NCI-H1417 treated with DMSO at 0.1 percent for 48 hours (cell line): ENCODE measurements at places on chromosomes 7 and 10.

DNA sequence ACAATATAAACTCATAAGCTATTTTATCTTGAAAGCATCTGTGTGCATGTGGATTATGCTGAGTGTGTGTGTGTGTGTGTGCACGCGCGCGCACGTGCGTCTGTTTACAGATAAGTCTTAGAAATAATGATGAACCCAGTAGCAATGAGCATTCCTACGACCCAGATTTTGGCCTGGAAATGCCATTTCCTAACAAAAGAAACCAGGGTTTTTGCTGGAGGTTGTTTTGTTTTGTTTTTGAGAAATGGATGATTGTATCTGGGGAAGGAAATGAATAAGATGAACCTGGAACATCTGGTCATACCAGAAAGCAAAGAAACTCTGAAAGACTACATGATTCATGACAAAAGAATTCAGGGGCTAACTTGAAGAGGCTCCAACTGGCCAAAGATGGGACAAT, 22.1 kb upstream of the LMOD2 start:
- DNase-seq = no peak

- DNase-seq = no peak
These were observed 44.8 kb upstream of the HSPA12A start for GRCh38 chr10:116787053-116787659.

DNA sequence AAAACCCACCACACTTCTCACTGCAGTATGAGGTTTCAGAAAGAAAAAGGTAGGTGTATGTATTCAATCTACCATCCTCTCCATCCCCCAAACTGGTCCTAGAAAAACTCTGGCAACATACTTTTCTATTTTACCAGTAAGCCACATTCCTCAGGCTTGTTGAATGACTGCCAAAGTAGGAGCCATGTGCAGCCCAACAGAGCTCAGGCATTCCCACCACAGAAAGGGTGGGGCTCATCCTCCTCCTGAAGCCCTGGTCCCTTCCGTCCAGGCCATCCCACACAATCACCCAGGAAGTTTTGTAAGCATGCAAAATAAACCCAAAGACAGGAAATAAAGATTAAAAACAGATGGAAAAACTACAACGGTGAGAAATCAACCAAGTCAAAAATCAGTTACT, 57.2 kb downstream of the MAD1L1 start:
- DNase-seq = no peak

DNA sequence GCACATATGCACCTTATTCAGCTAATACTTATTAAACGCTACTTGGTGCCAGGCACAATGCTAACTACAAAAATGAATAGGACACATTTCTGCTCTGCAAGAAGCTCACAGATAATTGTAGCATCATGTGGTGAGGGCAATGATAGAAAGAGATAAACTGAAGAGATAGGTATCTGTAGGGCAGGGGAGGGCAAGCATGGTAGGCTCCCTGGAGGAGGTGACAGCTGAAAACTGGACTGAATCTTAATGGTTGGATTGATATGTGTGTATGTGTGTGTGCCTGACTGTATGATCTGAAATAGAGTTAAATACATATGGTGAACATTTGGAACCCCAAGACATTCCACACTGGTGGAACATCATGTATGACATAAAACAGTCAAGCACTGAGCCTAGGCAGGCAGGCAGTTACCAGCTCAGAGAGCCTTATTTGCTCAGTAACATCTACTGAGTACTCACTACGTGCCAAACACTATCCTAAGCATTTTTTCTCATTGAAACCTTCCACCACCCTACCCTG, 4.8 kb upstream of the CEP55 start:
- DNase-seq = no peak

DNA sequence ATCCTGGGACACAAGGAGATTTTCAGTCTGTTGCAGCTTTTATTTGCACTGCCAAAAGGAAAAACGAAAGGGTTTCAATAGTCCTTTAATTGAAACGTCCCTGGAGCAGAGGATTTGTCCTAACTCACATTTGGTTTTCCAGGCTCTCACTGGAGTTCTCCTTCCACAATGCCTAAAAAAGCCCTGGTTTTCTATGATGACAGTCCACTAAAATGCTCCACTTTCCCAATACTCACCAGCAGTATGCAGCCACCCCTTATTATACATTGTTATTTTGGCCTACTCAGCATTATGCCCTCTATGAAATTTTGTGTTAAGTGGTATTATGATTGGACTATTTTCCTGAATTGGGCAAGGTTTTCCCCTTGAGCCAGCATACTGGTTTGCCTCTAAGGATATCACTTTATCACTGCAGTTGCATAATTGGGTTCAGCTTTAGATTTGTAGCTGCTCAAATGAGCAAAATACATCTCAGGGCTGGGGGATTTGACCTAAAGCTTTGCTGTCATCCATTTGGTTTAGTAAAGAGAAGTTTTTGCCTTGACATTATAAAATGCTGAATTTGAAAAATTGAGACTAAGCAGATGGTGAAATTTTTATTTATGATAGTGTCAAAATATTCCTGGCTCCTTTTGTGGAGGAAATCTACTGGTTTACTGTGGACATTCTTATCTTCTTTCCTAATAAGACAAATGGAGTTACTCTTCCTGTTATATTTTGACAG, 239.2 kb downstream of the RNLS start:
- DNase-seq = no peak

DNA sequence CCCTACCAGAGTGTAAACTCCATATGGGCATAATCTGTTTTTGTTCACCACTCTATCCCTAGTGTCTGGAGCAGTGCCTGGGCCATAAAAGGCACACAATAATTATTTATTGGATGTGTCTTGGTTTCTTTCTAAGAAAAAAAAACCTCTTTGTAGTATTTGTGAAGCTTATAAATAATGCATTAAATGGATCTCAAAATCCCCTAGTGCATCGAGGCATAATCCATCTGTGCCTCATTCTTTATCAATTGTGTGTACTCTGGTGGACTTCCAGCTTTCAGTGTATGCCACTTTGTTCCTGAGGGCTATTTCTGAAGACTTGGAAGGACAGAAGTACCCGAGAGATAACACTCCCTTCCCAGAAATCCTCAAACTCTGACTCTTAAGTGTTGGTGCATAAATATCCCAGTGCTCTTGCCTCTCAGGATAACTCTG, 255.0 kb upstream of the PHYHIPL start:
- no peak for DNase-seq

GRCh38 chr7:32059289-32060011, 10.8 kb downstream of the PDE1C start:
- no peak for DNase-seq

DNA sequence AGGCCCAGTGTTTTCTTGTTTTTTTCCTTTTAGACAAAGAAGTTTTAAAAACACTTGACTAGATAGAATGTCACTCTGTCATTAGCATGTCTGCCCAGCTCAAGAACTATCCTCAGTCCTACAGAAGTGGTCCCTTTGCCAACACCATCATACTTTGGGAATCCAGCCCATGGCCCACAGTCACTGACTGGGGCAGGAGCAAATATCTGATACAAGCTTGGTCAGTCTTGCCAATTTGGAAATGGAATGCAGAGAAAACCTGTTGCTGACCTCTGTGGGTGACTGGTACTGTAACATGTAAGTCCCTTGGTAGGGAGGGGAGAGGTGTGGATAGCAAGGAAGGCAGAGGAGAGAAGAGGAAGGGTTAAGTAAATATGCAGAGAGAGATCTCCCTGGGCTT, 47.8 kb downstream of the IPMK start:
- DNase-seq = no peak

DNA sequence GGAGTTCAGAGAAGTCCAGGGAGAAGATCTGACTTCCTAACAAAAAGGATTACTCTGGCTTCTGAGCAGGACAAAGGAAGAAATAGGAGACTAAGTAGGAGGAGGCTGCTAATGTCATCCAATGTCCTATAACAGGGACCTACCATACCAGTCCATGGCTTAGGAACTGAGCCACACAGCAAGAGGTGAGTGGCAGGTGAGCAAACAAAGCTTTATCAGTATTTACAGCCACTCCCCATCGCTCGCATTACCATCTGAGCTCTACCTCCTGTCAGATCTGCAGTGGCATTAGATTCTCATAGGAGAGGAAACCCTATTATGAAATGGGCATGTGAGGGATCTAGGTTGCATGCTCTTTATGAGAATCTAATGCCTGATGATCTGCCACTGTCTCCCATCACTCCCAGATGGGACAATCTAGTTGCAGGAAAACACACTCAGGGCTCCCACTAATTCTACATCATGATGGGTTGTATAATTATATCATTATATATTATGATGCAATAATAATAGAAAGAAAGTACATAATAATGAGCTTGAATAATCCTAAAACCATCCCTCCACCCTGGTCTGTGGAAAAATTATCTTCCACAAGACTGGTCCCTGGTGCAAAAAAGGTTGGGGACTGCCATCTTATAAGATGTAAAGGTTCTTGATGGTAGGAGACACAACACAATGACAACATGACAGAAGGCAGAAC, 487.4 kb downstream of the PLXDC2 start:
- no peak for DNase-seq

DNA sequence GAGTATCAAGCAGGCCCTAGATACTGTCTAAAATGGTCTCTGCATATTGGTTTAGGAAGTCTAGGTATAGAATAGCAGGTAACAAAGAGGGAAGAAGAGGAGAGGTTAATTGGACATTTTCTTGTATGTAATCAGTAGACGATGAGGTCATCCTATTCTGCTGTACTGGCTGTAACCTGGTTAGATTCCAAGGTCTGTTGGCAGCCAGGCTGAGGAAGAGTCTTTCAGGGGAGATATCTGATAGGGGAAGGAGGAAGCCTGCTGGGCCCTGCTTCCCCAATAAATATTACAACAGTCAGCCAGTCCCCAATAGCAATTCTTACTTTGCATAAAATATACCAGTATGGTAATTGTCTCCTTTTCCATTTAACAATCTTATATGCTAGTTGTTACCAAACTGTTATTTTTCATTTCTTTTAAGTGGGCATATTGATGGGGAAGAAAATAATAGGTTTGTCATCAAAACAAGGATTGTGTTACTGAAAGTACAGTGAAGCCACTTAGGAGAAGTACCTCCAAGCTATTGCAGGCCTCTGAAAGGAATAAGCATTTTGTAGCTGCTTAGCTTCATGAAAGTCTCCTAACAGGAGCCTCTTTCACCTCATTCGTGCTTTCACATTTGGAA, 186.4 kb downstream of the LRRC4 start:
- DNase-seq = no peak

GRCh38 chr7:91347290-91347689, 83.1 kb downstream of the FZD1 start:
- no peak for DNase-seq

DNA sequence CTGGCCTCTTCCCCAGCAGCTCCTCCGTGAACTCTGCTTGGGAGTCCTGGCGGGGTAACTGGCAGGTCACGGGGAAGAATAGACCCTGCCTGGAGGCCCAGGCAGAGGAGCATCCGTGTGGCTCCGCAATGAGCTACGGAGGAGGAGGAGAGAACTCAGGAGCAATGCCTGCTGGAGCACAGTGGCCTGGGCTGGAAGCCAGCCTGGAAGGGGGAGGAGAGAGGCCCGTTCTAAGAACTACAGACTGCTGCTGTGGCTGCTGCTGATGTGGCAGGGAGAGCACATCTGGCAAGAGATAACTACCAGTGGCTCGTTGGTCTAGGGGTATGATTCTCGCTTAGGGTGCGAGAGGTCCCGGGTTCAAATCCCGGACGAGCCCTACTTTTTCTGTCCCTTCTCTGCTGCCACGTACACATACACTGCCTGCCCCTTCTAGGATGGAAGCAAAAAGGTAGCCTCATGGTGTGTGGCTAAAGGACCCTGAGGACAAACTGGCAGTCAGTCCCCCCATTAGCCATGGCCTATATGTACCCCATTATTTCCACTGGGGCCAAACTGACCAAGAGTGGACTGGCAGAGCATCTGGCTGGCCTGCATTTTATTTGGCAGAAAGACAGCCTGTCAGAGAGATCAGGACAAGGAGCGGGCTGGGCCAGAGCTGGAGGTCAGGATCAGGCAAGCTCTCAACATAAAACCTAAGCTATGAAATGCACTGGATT, 7.7 kb upstream of the OPN1SW start:
- DNase-seq = no peak

GRCh38 chr7:155847821-155848435, 35.7 kb upstream of the SHH start:
- DNase-seq = no peak

DNA sequence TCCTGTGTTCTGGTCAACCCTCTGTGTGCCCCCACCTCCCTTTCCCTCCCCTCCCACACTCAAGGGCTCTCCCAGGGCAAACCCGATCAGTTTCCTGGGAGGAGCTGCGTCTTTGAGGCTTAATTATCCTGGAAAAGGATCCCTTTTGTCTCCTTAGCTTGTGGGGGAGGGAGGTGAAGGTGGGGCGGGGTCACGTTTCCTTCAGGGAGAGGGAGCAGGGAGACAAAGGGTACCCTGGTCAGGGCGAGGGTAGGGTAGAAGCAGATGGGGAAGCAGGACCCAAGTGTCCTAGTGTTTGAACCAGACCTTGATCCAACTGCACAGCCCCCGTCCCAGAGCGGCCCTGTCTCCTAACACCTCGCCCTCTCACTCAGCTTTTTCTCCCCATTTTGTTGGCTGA, 90.1 kb downstream of the HIF1AN start:
- no peak for DNase-seq

GRCh38 chr7:134464496-134464895, 5.6 kb upstream of the AKR1B1 start:
- DNase-seq = no peak

DNA sequence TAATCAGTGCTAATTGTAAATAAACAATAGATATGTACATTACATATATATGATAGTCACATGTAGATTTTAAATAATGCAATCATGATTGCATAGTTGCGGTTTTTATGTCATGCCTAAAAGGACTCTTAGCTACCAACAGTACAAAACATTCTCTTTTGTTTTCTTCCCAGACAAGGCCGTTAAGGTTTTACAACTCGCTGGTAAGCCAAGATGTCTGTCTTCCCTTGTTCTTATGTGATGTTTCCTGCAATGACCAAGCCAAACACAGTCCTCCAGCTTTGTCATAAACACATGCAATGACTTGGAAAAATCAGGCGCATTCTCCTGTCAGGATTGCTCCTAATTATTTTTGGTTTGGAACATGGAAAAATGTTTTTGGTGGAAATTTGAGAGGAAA, 192.3 kb upstream of the GLI3 start:
- DNase-seq = no peak

- DNase-seq = no peak
These were observed 18.1 kb upstream of the ABCB5 start for GRCh38 chr7:20597339-20597738.

DNA sequence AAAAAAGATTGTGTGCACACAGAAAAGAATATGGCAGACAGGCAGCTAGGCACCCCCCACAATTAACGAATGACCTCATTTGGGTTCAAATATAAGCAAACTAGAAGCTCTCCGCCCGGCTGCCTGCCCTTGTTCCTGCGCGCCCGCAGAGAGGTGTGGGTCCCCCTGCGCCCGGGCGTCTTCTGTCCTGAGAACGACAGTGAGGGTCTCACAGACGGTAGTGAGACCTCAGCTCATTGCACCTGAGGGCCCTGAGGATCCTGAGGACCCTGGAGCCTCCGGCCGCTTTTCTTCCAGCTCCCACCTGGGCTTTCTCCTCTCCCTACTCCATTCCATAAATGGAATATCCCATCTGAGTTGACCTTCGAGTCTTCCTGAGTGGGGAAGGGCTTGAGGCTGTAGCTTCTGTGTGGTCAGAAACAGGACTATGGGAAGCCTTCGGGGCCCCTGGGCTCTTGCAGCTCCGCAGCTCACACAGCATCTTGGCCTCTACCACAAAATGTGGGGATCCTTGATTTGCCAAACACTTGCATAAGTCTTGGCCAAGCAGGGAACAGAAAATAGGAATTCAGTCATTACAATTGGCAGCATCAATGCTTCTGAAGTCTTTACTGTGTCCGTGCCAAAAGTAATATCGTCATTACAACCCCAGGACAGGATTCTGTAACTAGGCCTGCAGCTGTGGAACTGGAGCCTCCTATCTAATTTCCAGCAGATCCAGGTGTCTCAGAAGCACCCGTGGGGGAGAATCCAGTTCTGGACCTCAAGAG, 43.8 kb downstream of the JAKMIP3 start:
- DNase-seq = no peak
